Heart right ventricle (tissue), 16 donors: ENCODE measurements at places on chromosomes 13 and 19. TPM values are rescaled to one million over a fixed set of nuclear protein-coding genes. Genes with fewer than 3 reads are reported as not detected.

The ZFP14 gene
- 1.4 TPM for total RNA-seq

The LYL1 gene
- total RNA-seq: 7.6 TPM

The CADM4 gene
- 12.3 TPM for total RNA-seq

The ZNF226 gene
- 22.8 TPM for total RNA-seq

The SMAD9 gene
- 3.2 TPM for total RNA-seq

The PRDX2 gene
- 764 TPM for total RNA-seq

The KLK4 gene
- total RNA-seq: not detected

GRCh38 chr19:49567861-49568441 lies 12.4 kb downstream of the NOSIP start:
- DNase-seq: no peak

DNA sequence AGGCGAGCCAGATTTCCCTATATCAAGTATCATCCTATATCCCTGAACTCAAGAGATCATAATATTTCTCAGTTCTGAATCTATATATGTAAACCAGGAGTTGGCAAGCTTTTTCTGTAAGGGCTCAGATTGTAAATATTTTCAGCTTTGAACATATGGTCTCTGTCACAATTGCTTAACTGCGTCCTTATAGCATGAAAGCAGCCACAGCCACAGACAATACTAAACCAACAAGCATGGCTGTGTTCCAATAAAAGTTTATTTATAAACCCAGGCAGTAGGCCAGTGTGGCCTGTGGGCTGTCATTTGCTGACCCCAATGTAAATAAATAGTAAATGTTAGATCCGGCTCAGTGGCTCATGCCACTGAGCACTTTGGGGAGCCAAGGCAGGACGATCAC lies 12.2 kb upstream of the MYH14 start:
- DNase-seq: no peak

GRCh38 chr13:52112591-52112990 lies 16.3 kb downstream of the NEK5 start:
- no peak for DNase-seq

DNA sequence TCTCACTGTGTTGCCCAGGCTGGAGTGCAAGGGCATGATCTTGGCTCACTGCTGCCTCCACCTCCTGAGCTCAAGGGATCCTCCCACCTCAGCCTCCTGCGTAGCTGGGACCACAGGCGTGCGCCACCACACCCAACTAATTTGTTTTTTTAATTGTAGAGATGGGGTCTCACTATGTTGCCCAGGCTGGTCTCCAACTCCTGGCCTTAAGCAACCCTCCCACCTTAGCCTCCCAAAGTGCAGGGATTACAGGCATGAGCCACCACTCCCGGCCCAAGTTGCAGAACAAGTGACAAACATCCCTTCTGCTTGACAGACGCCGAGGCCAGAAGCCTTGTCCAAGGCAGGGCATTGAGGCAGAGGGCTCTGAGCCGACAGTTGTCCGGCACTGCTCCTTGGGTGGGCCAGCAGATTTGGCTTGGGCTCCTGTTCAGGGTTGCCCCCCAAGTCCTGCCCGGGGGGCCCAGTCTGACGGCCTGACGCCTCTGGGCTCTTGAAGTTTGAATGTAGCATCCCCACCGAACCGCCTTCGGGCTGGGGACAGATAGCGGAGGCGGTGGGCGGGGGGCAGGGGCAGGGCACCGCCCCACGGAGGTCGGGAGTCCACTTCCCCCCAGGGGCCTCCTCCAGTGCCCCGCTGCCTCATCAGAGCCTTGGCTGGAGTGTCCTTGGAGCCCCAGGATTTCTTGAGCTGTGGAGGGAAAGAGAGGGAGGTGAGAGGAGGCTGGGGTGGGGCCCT lies 5.7 kb upstream of the SPACA4 start:
- DNase-seq: no peak

GRCh38 chr13:110028311-110028710 lies 241.9 kb upstream of the IRS2 start:
- no peak for DNase-seq

DNA sequence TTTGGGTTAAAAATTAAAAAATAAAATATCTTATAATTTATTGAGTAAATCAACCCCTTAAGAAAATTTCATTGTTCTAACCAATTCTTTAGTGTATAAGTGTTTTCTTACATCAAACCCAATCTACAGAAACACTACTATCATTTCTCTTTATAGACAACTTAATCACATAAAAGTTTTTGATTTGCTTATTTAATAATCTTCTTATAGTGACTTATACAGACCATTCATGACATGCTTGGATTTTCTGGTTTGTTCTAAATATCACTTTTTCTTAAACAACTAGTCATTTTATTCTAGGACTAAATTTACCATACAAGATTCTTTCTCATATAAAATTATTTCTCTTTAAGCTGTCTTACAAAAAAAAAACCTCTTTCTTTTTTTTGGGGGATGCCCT lies 27.3 kb upstream of the ZSCAN5A start:
- no peak for DNase-seq

DNA sequence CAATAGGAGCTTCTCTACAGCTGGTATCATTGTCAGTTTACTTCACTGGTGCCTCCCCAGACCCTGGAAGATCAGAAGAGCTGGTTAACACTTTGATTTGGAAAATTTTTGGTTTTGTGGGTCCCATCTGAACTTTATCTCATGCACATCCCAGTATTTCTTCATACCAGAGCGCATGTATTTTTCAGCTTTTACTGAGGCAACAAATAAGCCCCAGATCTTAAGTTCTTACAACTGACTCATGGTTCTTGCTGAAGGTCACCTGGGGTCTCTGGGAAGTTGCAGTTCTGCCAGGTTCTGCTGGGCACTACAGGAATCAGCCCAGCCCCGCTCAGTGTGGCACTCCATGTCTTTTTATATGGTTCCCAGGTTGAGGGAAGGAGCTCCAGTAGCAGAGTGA lies 1249.9 kb downstream of the EFNB2 start:
- DNase-seq: no peak

DNA sequence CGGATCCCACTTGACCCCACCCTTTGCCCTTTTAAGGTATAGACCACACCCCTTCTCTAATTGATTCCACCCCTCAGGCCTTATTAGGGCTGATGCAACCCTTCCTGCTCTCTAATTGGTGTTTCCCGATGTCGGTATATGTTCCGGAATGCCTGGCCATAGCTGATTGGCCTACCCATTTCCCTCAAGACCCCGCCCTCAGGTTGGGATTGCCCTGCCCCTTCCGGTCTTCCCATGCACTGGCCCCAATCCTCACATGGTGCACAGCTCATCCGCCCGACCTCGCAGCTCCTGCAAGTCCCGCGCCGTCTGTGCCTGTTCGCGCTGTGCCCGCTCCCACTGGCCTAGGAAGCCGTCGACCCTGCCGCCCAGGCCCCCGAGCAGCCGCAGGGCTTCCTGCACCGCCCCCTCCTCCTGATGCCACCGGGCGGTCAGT lies 18.1 kb downstream of the TSKS start:
- no peak for DNase-seq

- DNase-seq: no peak
Measured at GRCh38 chr19:41328157-41328841, 18.3 kb downstream of the CCDC97 start.

- DNase-seq: peak; percentile 99
Measured at GRCh38 chr19:56507446-56508289, at the start of gene ZNF471. TSS of gene ZNF471 (plus strand) at chr19:56507855. CDS start at chr19:56511572, 3,717 bp downstream.

DNA sequence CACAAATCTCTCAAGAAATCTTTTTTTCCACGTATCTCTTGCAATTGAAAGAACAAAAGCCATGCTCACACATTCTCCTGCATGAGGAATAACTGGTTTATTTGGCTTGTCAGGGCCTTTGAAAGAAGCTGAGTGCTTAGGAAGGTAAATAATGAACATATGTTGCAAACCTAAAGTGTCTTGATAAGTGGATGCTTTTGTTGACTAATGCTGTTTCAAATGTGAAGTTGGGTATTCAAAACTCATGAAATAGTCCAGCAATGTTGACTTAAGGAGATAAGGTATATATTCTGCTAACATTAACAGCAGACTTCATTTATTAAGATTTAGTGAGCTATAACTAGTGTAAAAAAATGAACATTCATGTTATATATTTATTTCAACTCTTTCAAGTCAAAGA lies 1792.7 kb upstream of the MIR17HG start:
- DNase-seq: no peak

GRCh38 chr13:22198001-22198400 lies 527.1 kb downstream of the FGF9 start:
- no peak for DNase-seq

GRCh38 chr19:31264041-31264778 lies 85.0 kb downstream of the TSHZ3 start:
- no peak for DNase-seq

GRCh38 chr19:36110487-36111199 lies at the start of gene OVOL3:
TSS of gene OVOL3 (plus strand) at chr19:36111143. CDS start at chr19:36111203, 60 bp downstream.
- no peak for DNase-seq

GRCh38 chr13:22014469-22014868 lies 343.6 kb downstream of the FGF9 start:
- DNase-seq: no peak

DNA sequence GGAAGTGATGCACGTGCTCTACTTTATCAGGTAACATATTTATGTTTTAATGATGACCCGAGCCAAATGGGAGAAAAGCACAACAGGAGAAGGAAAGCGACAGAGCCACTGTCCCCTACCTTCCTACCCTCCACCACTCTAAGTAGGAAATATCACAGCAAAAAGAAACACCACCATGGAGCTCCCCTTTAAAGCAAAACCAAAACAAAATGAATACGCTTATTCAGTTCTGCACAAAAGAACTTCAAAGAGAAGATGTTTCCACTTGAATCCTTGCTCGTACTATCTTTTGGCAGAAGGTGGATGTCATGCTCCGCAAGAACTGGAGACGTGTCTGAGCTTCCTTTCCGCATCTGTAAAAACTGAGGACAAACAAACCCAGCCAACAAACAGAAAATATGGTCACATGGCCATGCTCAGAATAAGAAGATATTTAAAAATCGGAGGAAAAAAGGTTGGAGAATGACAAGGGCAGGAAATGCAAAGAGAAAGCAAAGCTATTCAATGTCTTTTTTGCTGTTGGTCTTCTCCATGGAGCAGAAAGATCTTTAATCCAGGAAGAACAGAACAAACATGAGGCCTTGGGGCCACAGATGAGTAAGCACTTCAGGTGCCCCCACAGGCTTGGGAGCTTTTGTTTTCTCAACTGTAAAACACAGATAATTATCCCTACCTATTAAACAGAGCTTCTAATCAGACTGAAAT lies 19.5 kb downstream of the N4BP2L1 start:
- DNase-seq: no peak

DNA sequence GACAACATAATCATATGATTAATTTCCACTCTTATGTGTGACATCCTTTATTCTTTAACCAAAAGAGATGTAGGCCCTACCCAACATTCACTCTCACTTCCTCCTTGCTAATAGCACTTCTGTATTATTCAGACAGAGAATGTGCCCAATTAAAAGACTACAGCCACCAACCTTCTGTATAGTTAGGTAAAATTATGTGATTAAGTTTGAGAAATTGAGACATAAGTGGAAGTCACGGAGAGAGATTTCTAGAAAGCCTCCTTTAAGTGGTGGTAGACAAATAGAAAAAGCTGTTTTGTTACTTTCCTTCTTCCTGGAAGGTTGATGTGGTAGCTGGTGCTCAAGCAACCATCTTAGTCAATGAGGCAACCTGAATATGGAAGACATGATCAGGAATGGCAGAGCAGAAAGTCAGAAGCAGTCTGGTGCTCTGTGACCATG lies 14.8 kb downstream of the EPSTI1 start:
- DNase-seq: no peak

DNA sequence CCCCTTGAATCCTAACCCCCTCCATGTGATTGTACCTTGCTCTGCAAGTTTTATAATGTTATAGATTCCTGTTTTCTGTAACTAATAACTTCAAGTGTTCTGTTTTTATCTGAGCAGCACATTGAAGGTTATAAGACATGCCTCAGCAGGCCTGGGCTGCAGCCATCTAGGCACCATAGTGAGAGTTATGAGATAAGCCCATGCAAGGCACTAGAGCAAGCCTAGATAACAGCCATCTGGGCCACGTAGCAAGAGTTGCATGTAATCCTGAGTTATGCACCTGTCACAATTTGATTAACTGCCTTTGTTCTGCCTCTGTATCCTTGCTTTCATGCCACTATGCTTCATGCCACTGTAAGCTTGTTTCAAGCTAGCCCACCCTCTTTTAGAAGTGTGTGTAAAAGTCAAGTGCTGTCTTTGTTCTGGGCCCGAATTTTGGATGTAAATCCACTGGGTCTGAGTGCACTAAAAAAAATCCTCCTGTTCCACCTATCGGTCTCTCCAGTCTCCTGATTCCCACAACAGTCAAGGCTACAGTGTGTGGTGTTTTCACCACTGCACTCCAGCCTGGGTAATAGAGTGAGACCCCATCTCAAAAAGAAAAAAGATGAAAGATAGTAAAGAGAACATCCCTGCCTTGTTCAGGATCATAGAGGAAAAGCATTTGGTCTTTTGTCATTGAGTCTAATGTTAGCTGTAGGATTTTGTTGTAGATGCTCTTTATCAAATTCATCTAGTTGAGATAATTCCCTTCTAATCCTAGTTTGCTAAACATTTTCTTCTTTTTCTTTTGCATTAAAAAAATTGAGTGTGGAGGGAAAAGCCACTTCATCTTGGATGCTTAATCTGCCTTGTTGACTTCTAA lies 16.0 kb upstream of the KBTBD6 start:
- no peak for DNase-seq

- no peak for DNase-seq
Measured at GRCh38 chr13:111317042-111317550, 3.3 kb upstream of the TEX29 start.

DNA sequence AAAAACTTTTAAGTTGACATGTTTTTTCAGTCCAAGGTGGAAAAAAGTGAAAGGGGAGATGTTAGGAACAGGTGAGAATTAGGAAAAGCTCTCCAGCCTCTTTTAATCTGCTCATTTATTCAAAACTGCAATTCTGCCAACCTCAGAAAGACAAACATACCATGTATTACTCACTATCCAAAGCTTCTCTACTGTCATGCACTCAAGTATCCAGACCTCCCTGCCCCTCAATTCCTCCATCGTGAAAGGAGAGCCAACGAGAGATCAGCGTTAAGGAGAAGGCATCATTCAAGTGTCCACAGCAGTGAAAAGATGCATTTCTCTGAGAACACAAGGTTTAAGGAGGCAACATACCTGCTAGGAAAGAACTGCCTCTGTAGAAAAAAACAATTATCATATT lies 24.5 kb downstream of the DIAPH3 start:
- no peak for DNase-seq

DNA sequence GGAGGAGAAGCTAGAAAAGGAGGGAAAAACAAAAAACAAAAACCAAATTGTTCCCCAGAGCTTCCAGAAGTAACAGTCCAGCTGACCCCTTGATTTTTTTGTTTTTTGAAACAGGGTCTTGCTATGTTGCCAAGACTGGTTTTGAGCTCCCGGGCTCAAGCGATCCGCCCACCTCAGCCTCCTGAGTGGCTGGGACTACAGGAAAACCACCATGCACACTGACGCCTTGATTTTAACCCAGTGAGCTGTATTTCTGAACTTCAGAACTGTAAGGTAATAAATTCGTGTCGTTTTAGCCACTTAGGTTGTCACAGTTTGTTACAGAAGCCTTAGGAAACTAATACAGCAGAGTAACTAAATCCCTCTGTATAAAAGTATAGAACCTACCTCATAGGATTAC lies 1.1 kb upstream of the NEK3 start:
- DNase-seq: no peak

DNA sequence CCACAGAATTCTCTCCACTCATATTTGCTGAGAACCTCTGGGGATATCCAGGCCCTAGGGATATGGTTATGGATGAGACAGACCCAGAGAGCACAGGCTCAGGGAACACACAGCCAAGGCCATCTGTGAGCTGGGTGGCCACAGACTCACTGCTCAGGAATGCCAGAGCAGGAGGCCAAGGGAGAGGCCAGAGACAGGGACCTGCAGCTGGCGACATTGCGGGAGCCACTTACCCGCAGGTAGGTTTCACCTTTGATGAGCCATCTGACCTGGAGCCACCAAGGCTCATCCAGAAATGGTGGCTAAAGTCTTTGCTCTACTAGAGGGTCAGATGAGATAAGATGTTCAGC lies 29.4 kb downstream of the CCNE1 start:
- DNase-seq: no peak
